Stimulated activated CD4-positive, alpha-beta T cell treated with anti-CD3 and anti-CD28 coated beads, Interleukin-1b, Interleukin-23, amount 100 ng/mL, for 48 hours (primary cell): ENCODE measurements at places on chromosomes 2 and 18.

DNA sequence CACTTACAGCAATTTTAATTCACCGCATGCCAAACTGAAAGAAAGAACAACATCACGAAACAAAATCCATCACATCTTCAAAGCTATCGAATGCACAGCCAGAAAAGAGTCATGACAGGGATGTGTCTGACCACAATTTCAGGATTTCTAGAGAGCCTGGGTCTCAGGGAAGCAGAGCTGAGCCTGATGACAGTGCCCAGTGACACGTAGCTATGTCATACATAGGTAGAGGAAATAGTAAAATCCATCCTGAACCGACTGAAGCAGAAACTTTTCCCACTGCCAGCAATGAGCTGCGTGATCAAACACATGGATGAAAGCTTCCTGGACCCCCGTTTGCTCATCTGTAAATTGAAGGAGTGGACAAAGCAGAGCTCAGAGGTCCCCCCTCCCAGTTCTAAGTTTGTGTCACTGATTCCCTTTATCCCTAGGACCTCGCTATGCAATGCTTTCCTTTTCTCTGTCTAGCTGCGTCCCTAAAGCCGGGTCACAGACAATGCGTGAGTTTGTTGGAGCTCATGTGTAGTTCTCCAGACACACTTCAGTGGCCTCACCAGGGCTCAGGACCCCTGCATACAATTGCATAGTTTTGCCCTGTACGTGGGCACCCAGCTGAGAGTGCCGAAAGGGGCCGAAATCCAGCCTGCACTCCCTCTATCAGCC, 37.6 kb downstream of the CCBE1 start:
- no peak for DNase-seq

DNA sequence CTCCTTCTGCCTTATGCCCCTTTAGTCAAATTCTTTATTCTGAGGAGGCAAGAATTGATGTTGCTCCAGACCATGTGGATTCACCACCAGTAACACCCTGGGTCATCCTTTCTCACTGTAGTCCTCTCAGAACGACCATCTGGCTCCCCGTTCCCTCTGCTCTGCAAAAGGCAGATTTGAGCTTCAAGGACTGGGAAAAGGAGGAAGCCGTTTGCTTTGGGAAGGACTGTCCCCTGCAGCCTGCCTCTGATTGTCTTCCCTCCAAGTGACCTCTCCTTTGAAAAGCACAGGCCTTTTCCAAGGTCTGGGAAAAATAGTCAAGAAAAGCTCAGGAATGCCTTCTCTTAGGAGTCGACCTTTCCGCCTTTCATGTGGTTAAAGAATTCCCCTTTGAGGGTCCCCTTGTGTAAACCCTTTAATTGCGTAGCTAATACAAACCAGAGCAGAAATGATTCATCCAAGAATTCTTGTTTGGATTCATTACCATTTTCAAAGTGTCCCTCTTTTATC, 130.1 kb upstream of the COPS8 start:
- DNase-seq: no peak

- peak; percentile 100 for DNase-seq
Observed at GRCh38 chr2:44168681-44169154, at the start of gene PPM1B. Gene PPM1B (plus strand): TSS chr2:44168875. CDS start chr2:44201200, 32,325 bp downstream.

- DNase-seq: no peak
Observed at GRCh38 chr2:162063899-162064298, 10.1 kb downstream of the DPP4 start.

- no peak for DNase-seq
Observed at GRCh38 chr2:173221937-173222594, 132.6 kb upstream of the CDCA7 start.

DNA sequence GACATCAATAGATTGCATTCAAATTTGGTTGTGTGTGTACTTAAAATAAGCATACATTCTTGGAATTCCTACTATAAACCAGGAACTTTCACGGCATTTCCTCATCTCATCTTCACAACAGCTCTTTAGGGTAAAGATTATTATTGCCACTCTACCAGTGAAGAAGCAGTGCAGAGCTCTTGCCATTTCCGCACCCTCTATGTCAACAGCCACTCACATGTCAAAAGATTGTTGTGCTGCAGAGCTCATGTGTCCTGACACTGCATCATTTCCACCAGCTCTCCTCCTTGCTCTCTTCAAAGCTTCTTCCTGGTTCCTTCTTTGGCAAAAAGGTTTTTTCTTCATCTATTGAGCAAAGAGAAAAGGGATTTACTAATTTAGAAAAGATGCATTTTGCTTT, 26.5 kb upstream of the L3MBTL4 start:
- DNase-seq: no peak

DNA sequence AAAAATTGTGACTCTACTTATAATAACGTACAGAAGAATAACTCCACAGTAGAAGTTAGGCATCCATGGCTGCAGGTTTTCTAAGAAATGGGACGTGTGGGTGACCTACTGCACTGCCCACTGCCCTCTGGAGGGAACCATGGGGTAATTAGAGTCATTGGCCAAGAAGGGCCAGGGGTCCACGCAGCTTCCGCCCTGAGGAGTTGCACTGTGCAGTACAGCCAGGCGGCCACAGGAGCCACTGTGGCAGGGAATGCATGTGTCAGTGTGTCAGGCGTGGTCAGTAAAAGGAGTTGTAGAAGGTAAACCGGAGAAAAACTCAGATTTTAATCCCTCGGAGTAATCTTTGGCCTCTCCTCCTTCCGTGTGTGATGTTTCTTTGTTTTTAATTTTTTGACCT, 24.8 kb downstream of the NCK2 start:
- no peak for DNase-seq

DNA sequence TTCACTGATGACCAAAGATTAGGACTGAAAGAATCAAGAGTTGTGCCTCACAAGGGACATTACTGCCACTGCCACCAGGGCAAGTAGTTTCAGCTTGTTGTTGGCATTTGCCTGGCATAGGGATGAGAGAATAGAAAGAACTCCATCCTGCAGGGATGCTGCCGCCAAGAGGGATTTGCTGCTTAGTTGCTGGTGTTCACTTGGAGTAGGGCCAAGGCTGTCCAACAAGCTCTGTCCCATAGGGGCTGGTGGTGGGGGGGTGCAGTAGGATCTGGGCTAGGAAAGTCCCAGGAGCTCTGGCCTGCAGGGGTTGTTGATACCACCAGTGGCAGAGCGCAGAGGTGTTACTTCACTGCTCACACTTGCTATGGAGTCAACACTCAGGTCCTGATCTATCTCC, 84.9 kb upstream of the MGAT4A start:
- DNase-seq: no peak

DNA sequence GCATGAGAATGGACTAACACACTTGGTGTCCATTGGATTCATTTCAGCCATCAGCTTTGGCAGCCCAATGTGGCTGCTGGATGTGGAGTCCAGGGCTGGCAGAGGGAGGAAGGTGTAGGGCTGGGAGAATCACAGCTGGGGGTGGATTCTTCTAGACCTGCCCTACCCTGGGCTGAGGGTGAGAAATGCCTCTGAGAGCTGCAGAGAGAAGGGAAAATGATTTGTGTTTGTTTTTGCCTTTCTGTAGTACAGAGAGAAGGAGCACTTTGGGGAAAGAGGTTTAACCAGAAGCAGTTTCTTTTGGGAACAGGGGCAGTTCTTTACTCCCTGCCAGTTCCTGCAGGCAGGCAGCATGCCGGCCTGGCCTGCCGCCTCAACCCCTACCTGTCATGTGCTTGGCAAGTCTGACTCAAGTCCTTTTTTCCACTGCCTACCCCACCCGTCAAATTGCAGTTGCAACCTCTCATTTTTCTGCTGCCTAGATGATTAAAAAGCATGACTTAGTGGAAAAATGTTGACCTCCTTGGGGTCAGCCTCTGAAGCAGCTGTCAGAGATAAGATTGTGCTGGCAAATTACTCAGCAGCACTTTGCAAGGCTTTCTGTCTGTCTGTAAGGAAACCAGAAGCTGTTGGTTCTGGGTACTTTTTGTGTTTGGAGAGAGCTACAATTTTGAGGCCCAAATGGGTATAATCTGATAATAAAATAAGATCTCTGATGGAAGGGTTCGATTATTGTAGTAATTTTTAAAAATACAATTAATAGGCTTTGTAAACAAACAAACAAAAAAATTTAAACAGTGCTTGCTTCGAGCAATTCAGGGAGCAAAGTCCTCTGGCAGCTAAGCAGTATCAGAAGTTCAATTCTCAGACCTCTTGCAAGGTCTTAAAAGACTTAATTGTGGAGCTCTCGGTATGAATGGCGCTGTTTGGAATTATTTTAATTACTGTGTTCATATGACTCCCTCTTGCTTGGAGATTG, 21.7 kb downstream of the LBH start:
- peak; percentile 82 for DNase-seq

DNA sequence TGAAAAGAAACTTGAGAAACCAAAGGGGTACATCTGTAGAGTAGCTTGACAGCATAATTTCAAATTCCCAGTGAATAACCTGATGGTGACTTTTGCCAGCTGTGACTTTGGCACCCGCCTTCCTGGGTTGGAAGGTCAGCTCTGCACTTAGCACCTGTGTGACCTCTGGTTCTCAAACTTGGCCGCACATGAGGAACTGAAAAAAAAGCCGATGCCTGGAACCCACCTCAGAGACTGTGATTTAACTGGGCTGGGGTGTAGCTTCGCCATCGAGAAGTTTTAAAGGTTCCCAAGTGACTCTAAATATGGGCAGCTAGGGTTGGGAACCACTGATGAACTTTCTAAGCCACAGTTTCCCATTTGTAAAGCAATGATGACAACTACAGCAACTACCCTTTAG, 6.5 kb downstream of the EFEMP1 start:
- no peak for DNase-seq

DNA sequence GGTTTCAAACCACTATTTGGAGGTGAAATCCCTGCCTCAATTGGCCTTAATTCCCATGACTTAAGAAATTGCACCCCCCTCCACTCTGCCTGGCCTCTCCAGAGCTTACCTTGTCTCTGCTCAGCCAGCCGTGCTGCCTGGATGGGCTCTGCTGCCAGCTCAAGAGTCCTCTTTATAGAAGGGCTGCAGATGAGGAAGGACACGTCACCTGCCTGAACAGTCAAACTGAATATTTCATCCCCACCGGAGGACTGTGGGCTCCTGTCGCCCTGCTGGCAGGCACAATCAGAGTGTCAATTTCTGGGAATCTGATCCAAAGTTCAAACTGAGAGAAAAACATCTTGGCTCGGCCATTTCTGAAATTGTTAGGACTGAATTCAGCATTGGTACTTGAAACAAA, at the start of gene OTOS:
TSS of gene OTOS (minus strand) at position 148 of the 400 bp plus-strand sequence. CDS start 332 bp downstream, outside the sequence.
- no peak for DNase-seq

GRCh38 chr2:108926561-108927380, 62.2 kb downstream of the EDAR start:
- DNase-seq: no peak

DNA sequence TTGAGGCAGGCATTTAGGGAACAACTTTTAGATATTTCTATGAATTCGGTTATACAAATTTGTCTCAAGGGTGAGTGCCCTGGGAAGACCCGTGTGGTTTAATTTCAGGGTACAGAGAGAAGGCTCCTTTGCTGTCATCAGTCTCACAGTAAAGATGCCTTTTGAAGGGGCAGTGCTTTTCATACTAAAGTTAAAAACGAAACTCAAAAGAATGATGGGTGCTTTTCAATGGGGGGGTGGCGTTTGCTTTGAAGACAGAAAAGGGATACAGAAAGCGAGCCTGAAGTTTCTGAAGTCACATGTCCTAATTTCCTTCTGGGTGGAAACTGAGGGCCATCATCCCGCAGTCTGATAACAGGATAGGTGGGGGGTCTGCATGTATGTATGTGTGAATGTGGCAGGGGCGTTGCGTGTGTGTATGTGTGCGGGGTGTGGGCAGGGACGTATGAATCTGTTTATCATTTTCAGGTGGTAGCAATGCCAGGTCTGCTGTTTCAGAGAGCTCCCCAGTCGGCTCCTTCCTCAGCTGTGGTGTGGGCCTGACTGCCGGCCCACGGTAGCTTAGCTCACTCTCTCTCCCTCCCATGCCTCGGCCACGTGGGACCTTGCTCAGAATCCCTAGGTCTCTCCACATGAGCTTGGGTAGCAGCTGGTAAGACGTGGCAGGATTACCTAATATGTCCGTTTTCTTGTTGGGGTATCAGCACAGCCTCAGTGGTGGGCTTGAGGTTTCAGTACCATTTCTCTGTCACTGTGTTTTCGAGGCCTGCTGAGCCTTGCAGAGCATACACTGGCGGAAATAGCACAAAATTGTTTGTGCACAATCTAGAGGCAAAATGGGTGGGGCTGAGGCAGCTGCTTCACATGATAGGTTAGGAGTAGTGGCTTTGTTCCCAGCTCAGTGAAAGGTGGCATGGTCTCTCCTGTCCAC, 32.7 kb downstream of the ARHGAP25 start:
- DNase-seq: peak; percentile 28

GRCh38 chr2:121902171-121902591, 146.7 kb downstream of the TSN start:
- DNase-seq: no peak

DNA sequence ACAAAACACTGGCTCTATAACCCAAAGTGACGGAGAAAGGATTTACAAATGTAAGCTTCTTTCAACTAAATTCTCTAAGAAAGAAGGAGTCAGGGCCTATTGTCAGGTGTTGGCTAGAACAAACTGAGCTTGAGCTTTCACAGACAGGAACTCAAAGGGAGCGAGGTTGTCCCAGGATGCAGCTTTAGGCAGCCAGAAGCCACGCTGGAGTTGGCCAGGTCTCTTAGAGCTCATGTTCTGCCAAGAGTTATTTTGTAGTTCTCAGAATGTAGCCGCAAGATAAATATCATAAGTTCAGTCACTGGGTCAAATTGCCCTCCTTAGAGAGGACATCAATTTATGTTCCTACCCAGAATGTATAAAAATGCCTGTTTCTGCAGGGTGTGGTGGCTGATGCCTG, 54.1 kb upstream of the GREB1L start:
- DNase-seq: no peak

DNA sequence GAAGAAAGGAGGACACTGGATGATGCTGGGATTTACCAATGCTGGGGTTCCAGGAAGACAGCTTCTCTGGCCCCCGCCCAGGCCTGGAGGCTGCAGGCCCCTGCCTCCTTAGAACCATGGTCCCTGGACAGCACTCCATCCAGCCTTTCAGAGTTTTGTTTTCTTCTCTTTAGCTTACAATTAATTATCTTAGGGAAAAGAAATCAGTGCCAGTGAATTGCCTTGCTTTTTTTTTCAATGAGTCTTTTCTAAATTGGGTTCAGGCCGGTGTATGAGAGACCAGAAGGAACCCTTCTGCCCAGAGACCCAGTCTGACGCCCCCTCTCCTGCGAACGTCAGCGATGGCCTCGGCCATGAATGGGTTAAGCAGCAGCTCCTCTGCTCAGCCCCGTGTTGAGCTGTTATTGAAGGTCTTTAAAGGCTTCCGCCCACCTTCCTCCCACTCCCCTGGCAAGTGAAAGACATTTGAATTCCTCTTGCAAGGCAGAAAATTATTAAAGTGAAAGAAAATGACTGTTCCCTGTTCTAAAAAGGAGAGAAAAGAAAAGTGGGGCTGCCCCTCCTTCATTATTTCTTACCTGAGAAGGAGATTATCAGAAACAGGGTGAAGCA, 65.7 kb upstream of the CHMP1B start:
- no peak for DNase-seq

DNA sequence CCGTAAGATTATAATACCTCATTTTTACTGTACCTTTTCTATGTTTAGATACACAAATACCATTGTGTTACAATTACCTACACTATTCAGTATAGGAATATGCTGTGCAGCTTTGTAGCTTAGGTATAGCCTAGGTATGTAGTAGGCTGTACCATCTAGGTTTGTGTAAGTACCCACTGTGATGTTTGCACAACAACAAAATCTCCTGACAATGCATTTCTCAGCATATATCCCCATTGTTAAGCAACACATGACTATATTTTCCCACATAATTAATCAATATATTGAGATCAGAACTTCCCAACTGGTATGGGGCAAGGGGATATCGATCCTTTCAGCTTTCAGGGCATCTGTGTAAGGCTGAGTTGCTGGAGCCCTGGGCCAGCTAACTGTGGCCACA, 106.3 kb upstream of the OTX1 start:
- no peak for DNase-seq

- no peak for DNase-seq
Observed at GRCh38 chr2:111100087-111100764, 20.5 kb upstream of the BCL2L11 start.
